ENCODE measurements at places on chromosomes 3 and 15.

GRCh38 chr15:90261811-90262210 is 3.7 kb upstream of the NGRN start:
- DNase-seq = no peak

DNA sequence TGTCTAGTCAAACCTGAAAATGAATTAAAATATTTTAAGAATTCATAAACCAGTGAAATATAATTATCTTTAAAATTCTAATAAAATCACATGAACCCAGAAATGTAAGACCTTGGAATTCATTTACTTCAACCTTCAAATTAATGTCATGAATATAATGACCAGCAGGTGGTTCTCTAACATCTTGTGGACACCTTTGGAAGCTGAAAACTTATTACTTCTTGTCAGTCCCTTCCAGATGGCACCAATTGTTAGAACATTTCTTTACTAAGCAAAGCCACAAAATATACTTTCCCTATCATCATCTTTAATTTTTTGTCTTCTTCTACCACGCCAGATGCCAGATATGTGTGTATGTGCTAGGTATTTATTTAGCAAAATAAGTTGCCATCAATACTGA is 240.0 kb downstream of the MBNL1 start:
- DNase-seq = no peak

- no peak for DNase-seq
Observed at GRCh38 chr3:87793337-87793877, 265.4 kb downstream of the CGGBP1 start.

DNA sequence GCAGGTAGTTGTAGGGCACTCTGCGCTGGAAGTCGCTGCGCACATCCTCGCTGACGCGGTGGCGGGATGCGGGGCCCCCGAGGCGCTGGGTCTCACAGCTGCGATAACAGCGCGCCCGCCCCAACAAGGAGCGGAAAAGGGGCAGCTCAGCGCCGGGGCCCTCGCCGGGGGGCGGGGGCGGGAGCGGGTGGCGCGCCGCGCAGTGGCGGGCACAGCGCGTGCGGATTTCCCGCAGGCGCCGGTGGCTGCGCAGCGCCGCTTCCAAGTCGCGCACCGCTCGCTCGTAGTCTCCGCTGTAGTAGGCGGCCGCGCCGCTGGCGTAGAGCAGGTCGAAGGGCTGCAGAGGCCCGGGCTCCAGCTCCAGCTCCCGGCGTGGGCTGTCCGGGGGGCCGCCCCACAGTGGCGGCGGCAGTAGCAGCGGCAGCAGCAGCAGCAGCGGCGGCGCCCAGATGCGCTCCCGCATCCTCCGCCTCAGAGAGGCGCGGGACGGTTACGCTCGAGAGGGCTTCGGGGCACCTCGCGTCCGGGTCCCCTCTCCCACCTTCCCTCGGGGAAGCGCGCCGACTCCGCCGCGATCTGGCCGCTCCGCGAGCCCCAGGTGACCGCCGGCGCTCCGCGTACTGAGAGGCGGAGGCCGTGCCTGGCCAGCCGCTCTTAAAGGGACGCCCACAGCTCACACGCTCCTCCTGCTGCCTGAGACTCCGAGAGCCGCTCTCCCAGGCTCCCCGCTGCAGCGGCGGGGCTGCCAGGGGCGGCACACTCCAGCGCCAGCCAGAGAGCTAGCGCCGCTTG is at the start of gene P3H2:
P3H2 (minus strand) TSS at position 629 of the 792 bp plus-strand sequence; CDS start at position 463, 166 bp downstream.
- DNase-seq = peak; percentile 2

DNA sequence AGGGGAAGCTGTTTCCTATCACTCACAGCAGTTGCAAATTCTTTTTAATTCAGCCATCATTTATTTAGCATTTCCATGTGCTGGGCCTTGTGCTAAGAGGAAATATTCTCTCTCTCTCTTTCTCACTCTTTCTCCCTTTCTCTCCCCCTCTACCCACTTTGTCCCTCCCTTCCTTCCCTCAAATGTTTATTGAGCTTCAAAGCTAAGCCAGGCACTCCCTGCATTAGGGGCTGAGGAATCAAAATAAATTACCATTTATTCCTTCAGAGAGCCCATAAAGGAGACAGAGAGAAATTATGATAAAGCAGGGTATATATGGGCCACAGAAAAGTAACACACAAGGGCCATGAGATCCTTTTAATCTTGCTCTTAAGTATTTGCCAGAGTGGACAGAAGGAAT is 6.8 kb downstream of the TMPRSS7 start:
- DNase-seq = no peak

GRCh38 chr3:54527953-54528352 is 399.9 kb downstream of the LRTM1 start:
- DNase-seq = no peak

- DNase-seq = no peak
Observed at GRCh38 chr15:25065286-25065685, 110.5 kb downstream of the SNRPN start.

GRCh38 chr3:106428565-106428994 is 559.8 kb upstream of the CBLB start:
- no peak for DNase-seq

DNA sequence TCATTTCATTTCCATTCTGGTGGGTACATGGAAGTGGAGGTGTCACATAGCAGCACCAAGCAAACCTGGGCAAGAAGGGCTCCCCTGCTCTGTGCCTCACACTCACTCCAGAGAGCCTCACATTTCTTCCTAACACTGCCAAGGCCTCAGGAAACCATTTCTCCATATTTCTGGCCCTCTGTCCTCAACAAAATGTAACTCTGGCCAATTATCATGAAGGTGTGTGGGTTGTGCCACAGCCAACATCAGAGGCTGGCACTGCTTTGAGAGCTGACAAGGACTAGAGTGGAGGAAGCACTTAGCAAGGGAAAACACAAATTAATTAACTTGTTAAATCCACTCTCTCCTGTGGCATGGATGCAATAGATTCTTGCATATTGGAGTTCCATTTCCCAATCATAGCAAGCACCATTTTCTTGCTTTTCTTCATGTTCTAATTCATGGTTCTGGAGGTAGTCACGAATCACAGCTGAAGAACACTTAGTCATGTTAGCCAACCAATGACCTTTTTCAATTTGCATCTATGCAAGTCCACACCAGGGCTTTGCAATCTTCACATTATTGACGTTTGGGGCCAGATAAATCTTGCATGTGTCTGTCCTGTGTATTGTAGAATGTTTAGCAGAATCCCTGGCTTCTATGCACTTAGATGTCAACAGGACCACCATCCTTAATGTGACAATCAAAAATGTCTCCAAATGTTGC is 241.1 kb downstream of the PLCL2 start:
- no peak for DNase-seq

All from stimulated activated CD4-positive, alpha-beta T cell treated with anti-CD3 and anti-CD28 coated beads, TNF-alpha, amount 100 ng/mL, for 24 hours (primary cell).